ENCODE measurements at places on chromosomes 2 and 18. TPM values are rescaled to one million over a fixed set of nuclear protein-coding genes. Genes with fewer than 3 reads are reported as not detected.
A peak's percentile ranks its signal among the peaks of the same experiment; 100 is the strongest.

GRCh38 chr2:68359889-68360288, 5.2 kb upstream of the PLEK start:
- DNase-seq, result no peak

The CNDP1 gene
- 0.57 TPM for total RNA-seq

DNA sequence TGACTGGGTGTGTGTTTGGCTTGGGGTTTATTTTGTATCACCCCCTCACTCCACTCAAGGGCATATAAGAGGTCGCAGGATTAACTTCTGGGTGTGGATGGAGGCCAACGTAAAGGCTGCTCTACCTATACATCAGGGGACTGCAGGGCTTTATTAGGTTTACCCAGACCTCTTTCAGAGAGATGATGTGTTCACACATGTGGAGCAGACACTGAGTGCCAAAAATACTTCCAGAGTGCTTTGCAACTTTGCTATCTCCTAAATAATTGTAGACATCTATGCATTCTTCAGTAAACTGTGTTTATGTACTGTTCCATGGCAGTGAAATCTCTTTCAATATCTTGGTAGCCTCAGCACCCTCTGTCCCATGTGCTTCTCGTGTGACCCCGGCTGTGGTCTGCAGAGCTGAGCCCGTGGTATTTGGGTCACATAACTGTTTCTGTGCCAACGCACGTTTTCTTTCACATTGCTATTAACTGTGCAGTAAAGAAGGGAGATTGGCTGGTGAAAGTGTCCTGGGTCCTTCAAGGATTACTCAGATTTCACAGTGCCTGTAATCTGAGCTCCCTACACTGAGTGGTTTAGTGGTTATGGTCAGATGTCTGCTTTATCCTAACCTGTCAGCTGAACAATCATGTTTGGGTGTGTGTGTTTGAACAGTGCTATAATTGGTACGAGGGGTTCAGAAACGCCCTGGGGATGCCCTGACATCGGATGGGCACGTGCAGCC, 208.1 kb downstream of the VAPA start:
- no peak for DNase-seq

GRCh38 chr18:28363124-28363523, 186.2 kb upstream of the CDH2 start:
- DNase-seq, result no peak

The CRYGD gene
- not detected for total RNA-seq

- no peak for DNase-seq
Measured at GRCh38 chr2:113876503-113877387, 13.1 kb upstream of the ACTR3 start.

The RETSAT gene
- 25.5 TPM for total RNA-seq

DNA sequence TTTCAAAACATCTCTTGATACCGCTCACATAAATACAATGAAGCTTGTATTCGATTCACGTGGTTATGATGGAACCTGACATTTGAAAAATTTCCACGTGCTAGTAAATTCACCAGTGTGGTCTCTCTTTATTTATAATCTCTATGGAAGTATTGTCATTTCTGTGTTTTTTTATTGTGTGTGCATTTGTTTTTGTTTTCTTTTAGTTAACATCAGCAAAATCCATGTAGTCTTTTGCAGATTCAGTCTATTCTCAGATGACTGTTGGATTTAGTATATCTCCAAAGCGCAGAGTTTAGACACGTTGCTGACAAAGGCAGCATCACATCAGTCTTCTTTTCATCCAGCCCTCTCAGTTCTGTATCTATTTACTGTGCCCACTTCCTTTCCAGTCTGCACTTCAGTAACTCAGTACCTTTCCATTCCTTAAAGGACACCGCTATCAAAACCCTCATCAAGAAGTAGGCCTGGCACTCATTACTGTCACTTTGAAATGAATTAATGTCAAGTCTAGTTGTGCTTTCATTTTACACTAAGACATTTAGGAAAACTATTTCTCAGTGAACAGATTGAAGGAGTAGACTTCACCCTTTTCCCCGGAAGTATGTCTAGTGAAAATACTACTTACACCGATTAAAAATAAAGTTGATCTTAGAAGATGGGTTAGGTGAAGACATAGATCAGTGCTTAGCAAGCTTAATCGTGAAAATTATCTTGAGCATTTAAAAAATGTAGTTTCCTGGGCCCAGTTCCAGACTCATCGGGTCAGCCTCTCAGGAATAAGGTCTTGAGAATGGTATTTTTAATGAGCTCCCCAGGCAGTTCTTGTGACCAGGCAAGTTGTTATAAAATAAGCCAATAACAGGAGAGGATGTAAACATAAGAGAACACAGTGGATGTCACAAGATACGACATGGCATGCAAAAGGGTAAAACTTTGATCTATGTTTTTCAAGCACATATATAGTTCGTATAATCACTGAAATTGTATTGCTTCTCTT, 506.8 kb upstream of the ZEB2 start:
- DNase-seq, result no peak

The IL36RN gene
- not detected for total RNA-seq

The KRTCAP3 gene
- 2.2 TPM for total RNA-seq

- no peak for DNase-seq
Measured at GRCh38 chr18:48727681-48728080, 188.8 kb downstream of the CTIF start.

DNA sequence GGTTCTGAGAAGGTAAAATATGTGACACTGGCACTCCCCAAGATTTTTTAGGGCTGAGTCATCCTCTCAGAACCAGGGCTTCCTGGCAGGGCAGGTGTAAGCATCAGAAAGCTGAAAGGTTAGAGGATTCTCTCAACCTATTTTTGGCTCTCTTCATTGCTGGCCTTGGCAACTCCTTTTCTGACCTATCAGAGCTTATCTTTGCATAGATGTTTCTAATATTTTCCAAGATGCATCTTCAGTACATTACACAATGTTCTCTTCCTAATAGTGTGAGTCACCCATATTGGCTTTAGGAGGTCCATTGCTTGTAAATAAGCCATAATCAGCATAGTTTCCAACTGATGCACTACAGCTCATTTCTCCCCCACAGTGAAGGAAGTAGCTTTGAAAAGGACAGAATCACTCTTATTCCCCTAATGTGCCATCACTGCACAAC, 2008.4 kb upstream of the PIK3C3 start:
- no peak for DNase-seq

The PLGLB1 gene
- 2.4 TPM for total RNA-seq

- DNase-seq, result no peak
Measured at GRCh38 chr18:79440316-79441110, 44.8 kb downstream of the NFATC1 start.

The ARHGEF4 gene
- not detected for total RNA-seq

GRCh38 chr2:236127010-236127409, 41.2 kb downstream of the GBX2 start:
- no peak for DNase-seq

- no peak for DNase-seq
Measured at GRCh38 chr2:71734620-71735019, 281.3 kb downstream of the DYSF start.

- DNase-seq, result no peak
Measured at GRCh38 chr18:13265008-13265910, 46.7 kb downstream of the LDLRAD4 start.

The GALR1 gene
- not detected for total RNA-seq

- DNase-seq, result no peak
Measured at GRCh38 chr2:110818767-110819481, 86.6 kb downstream of the ACOXL start.

The KCNJ3 gene
- not detected for total RNA-seq

DNA sequence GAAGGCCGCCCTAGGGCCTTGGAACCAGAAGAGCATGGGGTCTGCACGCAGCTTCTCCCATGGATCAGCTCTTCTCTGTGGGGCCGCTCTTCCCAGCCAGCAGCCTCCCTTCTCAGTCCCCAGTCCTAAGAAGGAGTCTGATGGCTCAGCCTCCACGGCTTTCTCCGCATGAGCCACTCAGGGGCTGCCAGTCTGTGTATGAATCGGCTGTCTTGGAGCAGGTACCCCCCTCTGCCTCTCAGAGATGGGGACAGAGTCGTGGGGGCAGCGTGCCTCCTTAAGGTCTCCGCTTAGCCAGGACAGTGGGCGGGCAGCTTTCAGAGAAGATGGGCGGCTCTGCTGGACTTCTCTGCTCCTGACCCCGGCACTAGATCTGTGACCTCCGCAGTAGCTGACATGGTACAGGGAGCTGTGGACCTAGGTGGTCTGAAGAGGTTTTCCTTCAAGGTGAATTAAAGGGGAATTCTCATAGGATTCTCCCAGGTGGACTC, 21.6 kb downstream of the INPP5D start:
- no peak for DNase-seq

- peak; percentile 62 for DNase-seq
Measured at GRCh38 chr18:62717169-62717924, 2.0 kb downstream of the PHLPP1 start.

The REG3G gene
- total RNA-seq, result not detected

The CCL20 gene
- total RNA-seq, result not detected

Data from natural killer cell treated with Interleukin-12 subunit alpha and Interleukin-12 subunit beta and Interleukin-15 and Interleukin-18, amount 100 ng/mL, for 72 hours (primary cell).